ENCODE measurements at places on chromosomes 3 and 15.

GRCh38 chr15:81312790-81313543, 11.0 kb downstream of the STARD5 start:
- no peak for DNase-seq

DNA sequence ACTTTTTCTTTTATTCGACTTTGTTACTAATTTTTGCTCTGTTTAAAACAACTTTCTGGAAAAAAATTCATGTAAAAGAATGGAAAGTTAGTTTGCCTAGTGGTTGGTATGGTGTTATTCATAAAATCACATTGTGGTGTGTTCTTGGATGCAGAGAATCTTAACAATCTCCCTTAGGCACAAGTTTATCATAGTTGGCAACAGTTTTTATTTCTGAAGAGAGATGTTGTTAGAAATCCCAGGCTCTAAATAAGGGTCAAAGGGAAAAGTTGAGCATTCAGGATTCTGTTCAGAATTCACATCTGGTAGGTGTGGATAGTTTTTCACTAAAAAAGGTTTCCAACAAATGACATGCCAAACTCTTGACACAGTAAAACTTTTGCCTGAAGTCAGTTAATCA, 6.4 kb downstream of the DUT start:
- DNase-seq = no peak

GRCh38 chr3:31661993-31662670, 129.4 kb downstream of the STT3B start:
- peak; percentile 32 for DNase-seq

DNA sequence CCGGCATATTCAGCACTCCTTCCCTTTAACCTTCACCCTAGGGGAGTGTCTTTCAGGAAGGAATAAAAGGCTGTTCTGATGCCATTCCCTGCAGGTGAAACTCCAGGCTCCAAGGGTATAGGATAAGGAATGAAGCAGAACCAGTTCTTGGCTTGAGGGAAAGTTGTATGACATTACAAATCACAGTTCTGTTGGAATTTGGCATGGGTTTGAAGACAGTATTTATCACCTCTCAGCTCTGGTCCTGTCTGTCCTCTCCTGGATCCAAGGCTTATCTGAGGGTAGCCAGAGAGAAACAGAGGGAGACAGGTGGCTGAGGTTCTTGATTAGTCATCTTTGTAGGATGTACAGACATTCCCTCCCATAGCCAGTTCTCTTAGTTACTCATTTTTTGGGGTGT, 37.1 kb downstream of the RAB11A start:
- DNase-seq = no peak

DNA sequence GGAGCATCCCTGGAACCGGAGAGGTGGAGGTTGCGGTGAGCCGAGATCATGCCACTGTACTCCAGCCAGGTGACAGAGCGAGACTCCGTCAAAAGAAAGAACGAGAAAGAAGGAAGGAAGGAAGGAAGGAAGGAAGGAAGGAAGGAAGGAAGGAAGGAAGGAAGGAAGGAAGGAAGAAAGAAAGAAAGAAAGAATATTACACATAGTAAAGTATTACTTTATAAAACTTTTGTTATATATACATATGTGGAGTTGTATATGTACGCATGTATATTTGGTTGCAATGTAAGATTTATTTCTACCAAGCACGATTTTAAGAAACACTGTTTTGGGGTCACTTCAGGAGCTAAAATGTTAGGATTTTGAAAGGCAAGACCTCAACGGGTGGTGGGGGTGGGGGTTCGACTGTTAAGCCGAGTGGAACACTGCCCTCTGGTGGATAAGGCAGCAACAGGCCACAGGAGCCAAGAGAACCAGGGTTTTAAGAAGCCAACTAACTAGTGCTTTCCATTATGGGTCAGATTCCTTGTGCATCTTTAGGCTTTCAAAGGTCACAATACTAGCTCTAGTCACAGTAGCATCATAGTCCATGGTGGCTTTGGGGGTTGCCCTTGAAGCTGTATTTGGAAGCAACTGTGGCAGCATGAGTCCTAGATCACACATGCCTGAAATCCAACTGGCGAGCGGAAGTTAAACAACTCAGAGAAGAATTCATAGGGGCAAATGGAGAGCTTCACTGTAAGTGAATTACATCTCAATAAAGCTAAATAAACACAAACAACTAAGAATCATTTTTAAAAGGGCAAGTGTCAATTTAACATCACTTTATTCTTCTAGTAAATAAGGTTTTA, 22.5 kb downstream of the GLB1 start:
- peak; percentile 82 for DNase-seq

DNA sequence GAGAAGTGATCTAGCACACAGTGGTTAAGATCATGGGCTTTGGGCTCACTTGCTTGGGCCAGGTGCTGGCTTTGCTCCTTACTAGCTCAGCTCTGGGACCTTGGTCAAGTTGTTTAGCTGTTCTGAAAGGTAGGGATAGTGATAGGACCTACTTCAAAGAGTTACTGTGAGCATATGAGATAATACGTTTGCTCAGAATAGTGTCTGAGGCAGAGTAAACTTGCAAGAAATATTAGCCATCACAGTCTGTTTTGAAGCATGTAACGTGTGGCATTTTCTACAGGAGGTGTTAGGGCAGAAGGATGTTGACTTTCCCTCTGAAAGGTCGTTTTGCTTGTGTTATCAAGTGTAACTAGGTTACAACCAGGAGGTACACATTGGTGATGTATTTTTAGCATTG, 34.5 kb upstream of the NFKBIZ start:
- DNase-seq = no peak

- DNase-seq = peak; percentile 19
Observed at GRCh38 chr3:170488802-170489201, 70.1 kb downstream of the CLDN11 start.

DNA sequence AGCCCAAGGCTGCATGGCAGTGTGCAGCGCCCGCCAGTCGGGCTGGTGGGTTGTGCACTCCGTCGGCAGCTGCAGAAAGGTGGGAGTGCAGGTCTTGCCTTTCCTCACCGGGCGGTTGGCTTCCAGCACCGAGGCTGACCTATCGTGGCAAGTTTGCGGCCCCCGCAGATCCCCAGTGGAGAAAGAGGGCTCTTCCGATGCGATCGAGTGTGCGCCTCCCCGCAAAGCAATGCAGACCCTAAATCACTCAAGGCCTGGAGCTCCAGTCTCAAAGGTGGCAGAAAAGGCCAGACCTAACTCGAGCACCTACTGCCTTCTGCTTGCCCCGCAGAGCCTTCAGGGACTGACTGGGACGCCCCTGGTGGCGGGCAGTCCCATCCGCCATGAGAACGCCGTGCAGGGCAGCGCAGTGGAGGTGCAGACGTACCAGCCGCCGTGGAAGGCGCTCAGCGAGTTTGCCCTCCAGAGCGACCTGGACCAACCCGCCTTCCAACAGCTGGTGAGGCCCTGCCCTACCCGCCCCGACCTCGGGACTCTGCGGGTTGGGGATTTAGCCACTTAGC, 4.3 kb downstream of the ISL2 start:
- DNase-seq = peak; percentile 26

GRCh38 chr3:130692455-130692854, 54.2 kb downstream of the PIK3R4 start:
- peak; percentile 74 for DNase-seq

- no peak for DNase-seq
Observed at GRCh38 chr3:130645261-130645660, 101.4 kb downstream of the PIK3R4 start.

DNA sequence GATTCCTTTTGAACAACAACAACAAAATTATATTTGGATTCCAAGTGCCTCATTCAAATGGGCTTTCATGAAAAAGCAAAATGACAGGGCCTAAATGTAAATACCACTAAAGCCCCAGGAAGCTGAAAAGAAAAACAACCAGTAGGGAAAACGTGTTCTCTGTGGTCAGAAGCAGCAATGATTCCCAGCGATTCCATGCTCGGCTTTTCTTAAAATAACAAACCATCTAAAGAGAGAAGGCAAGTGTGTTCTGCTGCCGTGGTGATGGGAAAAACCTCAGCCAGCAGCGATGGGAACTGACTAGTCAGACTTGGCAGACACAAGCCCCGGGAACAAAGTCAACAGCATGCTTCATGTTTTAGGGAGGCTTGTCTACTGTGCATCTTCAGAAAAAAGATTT, 153.6 kb downstream of the TNIK start:
- peak; percentile 24 for DNase-seq

GRCh38 chr3:186318135-186318534, 43.9 kb downstream of the DGKG start:
- DNase-seq = no peak

- DNase-seq = no peak
Observed at GRCh38 chr15:45121706-45122417, 7.7 kb downstream of the DUOXA2 start.

- DNase-seq = no peak
Observed at GRCh38 chr15:92818651-92819277, 81.4 kb upstream of the CHD2 start.

- DNase-seq = no peak
Observed at GRCh38 chr3:196009456-196009855, 72.4 kb downstream of the TFRC start.

- DNase-seq = no peak
Observed at GRCh38 chr15:29123991-29124390, 145.6 kb downstream of the NSMCE3 start.

DNA sequence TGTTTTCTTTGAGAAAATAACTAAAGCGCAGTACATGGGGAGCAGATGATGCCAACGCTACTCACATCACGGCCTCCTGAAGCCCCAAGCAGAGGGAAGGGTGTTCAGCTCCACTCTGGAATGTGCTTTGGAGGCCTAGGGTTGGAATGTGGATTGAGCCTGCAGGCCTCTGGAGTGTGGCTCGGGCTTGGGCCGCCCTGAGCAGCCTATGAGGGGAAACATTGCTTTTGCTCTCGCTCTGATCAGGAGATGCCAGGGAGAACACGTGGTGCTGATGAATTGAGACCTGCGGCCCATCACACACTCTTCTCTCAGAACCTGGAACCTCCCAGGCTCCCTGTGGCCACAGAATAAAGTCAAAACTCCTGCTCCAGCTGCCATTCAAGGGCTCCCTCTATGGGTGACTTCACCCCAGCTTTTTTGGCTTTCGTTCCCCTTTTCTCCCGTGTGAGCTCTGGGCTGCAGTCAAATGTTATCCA, 23.3 kb downstream of the CCDC13 start:
- peak; percentile 36 for DNase-seq

DNA sequence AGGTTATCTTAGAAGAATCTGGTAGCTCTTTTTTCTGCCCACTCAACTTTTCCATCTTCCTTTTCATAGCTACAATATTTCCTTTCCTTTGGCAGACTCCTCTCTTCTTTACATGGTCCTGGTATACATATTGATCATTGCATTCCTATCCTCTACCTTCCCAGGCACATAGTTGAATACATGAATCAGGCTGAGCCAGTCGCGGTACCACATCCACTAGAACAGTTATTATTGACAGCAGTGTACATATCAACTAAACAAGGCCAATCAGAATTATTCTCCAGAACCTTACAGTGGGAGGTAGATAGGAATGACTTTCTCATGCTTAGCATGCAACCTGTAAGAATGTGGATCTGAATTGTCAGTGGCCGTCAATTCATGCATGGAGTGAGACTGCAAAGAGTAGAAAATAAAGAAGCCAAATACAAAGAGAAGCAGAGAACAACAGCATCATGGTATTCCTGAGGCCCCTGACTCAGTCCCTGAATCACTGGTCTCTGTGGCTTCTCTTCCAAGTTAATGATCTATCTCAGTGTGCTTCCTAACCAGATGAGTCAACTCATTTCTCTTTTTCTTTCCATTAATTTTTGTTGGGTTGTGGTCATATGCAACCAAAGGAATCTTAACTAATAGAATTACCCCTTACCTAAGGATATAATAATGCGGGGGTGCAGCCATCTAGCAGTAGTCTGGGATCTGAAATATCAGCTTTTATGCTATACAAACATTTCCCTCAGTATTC, 60.9 kb upstream of the DCBLD2 start:
- DNase-seq = no peak

DNA sequence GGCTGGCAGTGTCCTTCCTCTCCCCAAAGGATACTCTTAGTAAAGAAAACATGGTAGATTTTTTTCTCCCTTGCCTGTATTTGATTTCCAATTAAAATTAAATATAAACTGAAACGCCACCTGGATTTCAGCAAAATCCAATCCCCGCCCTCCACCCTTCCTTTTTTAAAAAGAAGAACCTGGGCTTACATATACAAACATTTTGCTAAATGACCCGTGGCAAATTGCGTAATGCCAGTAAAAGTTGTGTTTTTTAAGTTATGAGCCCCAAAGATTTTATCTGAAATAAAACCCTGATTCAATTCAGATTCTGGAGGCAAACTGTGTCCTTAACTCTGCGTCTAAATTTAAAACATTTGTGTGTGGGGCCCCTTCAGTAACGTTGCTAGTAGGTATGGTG, 403.0 kb downstream of the FOXP1 start:
- no peak for DNase-seq

DNA sequence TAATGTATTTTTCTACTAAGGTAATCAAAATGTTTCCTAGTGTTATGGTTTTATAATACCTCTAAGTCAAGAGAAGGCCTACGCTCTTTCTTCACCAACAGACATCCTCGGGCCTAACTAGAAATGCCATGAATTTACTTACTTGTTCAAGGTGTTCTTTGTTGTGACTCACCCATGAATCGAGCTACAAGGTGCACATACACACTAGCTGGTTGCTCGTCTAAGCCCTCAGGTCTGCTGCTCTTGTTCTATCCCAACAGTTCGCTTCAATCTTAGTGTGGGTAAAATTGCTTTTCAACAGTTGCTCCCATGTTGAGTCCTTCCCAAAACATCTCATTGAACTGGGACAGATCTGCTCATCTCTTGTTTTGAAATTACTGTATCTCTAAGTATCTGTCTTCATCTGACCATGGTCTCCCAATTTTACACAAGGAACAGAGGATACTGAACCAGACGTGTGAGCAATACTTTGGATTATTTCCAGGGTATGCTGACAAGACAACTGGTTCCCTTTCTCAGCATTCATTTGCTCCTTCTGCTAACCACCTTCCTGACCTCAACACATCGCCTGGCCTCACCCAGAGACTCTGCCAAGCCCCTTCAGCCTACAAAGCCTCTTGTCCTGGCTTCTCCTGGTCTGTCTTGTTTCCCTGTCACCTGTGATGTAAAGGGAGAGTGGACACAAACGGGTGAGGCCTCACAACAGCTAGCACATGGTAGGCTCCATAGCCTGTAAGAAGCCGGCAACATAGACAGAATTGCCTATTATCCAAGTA, 84.2 kb downstream of the NEDD4 start:
- DNase-seq = no peak

Measured in SK-MEL-5 (cell line).